Naive thymus-derived CD4-positive, alpha-beta T cell (primary cell): ENCODE measurements at places on chromosomes 2 and 18. TPM values are rescaled to one million over a fixed set of nuclear protein-coding genes. Genes with fewer than 3 reads are reported as not detected.

DNA sequence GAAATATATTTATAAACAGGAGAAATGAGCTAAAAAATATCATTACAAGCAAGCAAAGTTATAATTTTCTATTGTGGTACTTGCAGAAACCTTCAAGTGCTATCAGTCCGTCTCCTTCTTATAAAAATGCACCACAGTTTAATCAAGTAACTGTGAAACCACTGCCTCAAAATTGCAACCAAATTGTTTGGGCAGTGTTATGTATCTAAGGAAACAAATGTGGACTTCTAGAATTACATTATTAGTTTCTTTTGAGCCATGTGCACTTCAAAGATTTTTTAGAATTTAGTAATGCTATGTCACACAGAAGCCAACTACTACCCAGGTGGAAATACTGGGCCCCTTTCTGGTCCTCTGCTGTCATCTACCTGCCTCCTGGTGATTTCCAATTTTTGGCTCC, 495.6 kb downstream of the NYAP2 start:
- no peak for DNase-seq

DNA sequence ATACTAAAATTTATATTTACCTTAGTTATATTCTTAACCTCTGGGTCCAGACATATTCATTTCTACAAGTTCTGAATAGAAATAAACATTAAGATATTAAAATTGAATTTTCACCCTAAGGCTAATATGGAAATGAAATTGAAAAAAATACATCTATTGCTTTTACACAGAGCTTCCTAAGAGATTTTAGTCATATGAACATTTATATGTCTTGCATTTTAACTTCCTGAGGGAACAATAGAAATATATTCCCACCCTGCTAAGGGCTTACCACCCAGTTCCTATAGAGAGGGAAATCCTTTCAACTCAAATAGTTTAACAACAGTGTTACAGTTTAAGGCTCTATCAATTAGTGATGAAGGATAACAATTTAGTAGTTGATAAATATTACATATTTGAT, 60.5 kb downstream of the SOCS6 start:
- no peak for DNase-seq

DNA sequence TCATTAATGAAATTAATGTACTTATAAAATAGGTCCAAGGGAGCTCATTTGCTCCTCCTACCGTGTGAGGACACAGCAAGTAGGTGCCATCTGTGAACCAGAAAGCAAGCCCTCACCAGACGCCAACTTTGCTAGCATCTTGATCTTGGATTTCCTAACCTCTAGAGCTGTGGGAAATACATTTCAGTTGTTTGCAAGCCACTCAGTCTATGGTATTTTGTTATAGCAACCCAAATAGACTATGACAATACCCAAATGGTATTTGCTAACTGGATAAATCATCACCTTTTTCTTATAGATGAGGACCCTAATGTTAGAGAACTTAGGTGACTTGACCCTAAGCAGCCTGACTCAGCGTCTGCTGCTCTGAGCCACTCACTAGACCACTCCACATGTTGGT, 379.6 kb downstream of the HRH4 start:
- DNase-seq, result no peak

Gene CCDC121
- total RNA-seq, result 1.8 and 1.9 TPM in 2 replicates

Gene SLC8A1
- 1.5 and 1.6 TPM in 2 replicates for total RNA-seq

DNA sequence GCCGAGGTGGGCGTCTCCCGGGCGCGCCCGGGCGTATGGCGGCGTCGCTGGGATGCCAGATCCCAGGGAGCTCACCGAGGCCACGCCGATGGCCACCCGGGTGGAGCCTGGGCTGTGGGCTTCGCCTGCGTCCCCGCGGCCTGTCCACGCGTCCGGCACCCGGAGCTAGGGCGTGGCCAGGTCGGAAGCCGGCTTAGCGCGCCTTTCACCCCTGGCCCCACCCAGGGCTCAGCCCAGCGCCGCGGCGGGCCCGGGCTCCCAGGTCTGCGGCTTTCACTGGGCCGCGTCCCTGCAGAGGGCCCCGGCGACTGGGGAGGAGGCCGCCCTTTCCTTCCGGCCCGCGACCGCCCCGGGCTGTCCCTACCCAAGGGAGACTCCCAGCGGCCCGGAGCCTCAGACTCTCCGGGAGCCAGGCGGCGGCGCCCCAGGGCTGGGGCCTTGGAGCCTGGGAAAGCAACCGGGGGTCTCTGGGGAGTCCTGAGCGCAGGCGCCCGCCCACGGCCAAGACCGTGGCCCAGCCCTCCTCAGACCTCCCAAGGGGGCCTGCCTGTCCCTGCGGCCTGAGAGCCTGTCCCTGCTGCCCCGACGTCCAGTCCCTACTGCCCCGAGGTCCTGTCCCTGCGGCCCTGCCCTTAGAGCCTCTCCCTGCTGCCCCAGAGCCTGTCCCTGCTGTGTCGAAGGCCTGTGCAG, 36.3 kb upstream of the ITM2C start:
- DNase-seq, result no peak

Gene PFN4
- total RNA-seq, result not detected in 2 replicates

DNA sequence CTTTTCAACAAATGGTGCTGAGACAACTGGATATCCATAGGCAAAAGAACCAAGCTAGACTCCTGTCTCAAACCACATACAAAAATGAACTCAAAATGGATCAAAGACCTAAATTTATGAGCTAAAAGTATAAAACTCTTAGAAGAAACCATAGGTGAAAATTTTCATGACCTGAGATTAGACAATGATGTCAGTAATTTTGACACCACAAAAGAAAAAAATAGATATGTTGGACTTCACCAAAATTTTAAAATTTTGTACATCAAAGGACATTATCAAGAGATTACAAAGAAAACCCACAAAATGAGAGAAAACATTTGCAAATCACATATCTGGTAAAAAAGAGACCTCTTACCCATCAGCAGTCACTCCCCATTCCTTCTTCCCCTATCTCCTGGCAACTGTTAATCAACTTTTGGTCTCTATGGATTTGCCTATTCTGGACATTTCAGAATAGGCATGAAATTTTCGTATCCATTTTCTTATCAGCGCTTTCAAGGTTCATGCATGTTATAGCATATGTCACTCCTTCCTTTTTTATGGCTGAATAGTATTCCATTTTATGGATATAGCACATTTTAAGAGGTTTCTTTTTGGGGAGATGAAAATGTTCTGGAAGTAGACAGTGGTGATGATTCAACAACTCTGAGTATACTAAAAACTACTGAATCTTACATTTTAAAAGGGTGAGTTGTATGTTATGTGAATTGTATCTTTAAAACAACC, 43.3 kb downstream of the FAM178B start:
- no peak for DNase-seq

GRCh38 chr2:68375582-68375981, 10.5 kb downstream of the PLEK start:
- no peak for DNase-seq

DNA sequence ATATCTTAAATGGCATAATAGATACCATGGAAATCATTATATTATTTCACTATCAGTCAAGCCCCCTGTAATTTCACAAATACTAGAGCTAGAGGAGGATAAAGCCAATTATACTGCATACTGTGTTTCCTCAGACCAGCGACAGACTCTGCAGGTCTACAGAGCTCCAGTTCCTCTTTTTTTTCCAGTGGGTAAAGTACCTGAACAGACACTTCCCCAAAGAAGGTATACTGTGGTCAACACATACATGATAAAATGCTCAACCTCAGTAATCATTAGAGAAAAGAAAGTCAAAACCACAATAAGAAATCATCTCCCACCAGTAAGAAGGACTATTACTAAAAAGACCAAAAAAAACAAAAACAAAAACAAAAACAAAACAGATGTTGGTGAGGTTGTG, 44.6 kb downstream of the SCN7A start:
- no peak for DNase-seq

GRCh38 chr2:105629634-105630033, 115.1 kb upstream of the NCK2 start:
- no peak for DNase-seq

DNA sequence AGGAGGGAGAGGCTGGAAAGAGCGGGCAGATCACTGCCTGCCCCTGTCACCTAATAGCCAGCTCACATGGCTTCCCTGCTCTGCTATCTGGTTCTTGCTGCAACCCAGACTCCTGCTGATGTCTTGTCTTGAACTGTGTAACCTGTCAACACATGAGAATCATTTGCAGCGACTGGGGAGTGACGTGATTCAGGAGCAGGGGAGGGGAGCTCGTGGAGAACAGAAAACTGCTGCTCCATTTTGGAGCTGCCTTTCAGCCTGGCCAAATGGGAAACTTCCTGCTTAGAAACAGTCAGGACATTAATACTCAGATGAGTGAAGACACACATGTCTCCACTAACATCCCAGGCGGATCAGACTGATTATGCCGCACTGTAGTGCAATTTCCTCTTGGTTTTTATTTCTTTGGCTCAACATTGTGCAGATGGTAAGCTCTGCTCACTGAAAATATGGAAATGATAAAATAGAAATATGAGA, 38.1 kb downstream of the RPL37A start:
- no peak for DNase-seq

DNA sequence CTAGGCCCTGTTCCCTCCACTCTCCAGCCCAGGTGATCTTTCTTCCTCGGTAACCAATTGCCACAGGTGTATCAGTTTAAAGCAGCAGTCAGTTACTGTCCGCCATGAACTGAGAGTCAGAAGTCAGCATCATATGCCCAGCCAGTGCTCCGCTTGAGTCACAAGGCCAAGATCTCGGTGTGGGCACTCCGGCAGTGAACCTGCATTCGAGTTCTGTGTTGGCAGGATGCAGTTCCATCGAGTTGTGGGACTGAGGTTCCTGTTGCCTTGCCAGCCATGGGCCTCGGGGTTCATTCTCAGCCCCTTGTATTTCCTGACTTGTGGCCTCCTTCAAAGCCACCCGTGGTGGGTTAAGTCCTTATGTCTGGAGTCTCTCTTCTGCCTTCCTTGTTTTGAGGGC, 3.1 kb upstream of the TMEM185B start:
- DNase-seq, result no peak

GRCh38 chr18:12287684-12288402, 20.2 kb upstream of the TUBB6 start:
- DNase-seq, result no peak

GRCh38 chr2:208280933-208281332, 14.9 kb downstream of the PIKFYVE start:
- DNase-seq, result no peak

DNA sequence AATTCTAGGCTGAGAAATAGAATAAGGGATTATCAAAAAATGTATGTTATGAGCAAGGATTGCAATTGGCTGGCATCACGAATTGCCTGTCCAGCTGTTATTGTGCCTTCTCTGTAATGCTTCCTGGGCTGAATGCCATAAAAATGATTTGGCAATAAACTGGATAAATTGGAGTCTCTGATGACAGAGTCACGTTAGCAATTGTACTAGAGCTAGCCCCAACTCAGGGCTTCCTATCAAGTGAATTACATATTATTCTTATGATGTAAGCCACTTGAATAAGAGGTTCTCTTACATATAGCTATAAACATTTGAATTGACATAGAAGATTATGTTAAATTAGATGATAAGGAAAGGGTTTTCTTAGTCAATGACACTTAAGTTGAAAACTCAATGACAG, 607.5 kb upstream of the REG3G start:
- DNase-seq, result no peak

GRCh38 chr2:147439986-147440385, 404.8 kb upstream of the ACVR2A start:
- no peak for DNase-seq

GRCh38 chr2:71746946-71747501, 293.7 kb downstream of the DYSF start:
- no peak for DNase-seq

Gene LYPD1
- total RNA-seq, result not detected

Gene RAX
- total RNA-seq, result not detected in 2 replicates

Gene OR6B2
- not detected in 2 replicates for total RNA-seq

GRCh38 chr2:3171564-3172264, 205.9 kb downstream of the EIPR1 start:
- no peak for DNase-seq

DNA sequence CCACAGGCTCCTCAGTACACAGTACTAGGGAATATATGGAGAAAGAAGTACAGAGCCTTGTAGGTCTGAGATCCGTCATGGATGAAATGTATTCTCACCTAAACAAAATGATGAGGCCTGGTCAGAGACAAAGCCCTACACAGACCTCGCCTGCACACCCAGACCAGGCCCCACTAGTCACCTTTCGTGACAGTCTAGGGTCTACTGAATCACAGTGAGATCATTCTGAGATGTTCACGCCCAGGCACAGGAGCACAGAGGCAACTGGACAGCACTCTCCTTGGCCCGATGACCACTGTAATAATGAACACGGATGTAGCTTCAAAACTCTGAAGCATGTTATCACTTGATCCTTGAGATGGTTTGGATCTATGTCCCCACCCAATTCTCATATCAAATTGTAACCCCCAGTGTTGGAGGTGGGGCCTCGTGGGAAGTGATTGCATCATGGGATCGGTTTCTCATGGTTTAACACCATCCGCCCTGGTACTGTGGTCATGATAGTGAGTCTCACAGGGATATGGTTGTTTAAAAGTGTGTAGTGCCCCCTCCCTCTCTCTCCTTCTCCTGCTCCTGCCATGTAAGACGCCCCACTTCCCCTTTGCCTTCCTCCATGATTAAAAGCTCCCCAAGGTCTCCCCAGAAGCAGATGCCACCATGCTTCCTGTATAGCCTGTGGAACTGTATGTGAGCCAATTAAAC, 15.1 kb downstream of the DOCK10 start:
- DNase-seq, result no peak

GRCh38 chr2:196290569-196290968, 119.2 kb upstream of the STK17B start:
- DNase-seq, result no peak

Gene APOB
- not detected for total RNA-seq

GRCh38 chr2:200962811-200963123, 693 bp downstream of the ORC2 start:
- DNase-seq, result no peak

Gene PROC
- total RNA-seq, result not detected

GRCh38 chr2:85278361-85278760, 49.4 kb downstream of the TGOLN2 start:
- DNase-seq, result no peak
